Activated T-helper 1 cell treated with anti-CD3 and anti-CD28 coated beads, Interleukin-12 subunit alpha, Interleukin-12 subunit beta, Interleukin-2, Interleukin-4 antibody, amounts not matched to agents 30 ng/mL and 10 ng/mL and 1 ng/mL, durations not matched to agents 14 hours and 24 hours and 36 hours (primary cell): ENCODE measurements at places on chromosomes 1 and 21. TPM values are rescaled to one million over a fixed set of nuclear protein-coding genes. Genes with fewer than 3 reads are reported as not detected.

Gene PEAR1
- 0.36 and 0.51 TPM in 2 replicates for total RNA-seq

Gene S100A3
- total RNA-seq = not detected in 2 replicates

Gene FRRS1
- 0.07 and 0.62 TPM in 2 replicates for total RNA-seq

DNA sequence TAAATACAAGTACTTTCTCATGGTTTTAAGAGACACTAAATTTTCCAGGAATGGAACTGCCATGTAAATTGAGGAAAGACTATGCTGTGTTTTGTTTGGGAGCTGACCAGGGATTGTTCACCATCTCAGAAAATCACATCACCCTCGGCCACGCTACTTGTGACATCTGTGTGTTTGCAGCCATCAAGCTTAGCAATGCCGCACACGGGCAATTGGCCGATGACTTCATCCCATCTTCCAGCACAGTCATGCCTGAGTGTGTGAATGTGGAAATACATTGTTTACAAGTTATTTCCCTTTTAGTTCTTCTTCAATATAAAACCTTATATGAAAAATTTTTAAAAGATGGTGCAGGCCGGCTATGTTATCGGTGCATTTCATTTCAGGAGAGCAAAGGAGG lies 121.6 kb downstream of the GLIS1 start:
- H3K4me1 ChIP-seq = no peaks in the 10 kb centered on the region
- H3K27me3 ChIP-seq = peaks cover 4% of the 10 kb centered on the region
- no peak for DNase-seq
- no peaks in the 10 kb centered on the region for H3K36me3 ChIP-seq

DNA sequence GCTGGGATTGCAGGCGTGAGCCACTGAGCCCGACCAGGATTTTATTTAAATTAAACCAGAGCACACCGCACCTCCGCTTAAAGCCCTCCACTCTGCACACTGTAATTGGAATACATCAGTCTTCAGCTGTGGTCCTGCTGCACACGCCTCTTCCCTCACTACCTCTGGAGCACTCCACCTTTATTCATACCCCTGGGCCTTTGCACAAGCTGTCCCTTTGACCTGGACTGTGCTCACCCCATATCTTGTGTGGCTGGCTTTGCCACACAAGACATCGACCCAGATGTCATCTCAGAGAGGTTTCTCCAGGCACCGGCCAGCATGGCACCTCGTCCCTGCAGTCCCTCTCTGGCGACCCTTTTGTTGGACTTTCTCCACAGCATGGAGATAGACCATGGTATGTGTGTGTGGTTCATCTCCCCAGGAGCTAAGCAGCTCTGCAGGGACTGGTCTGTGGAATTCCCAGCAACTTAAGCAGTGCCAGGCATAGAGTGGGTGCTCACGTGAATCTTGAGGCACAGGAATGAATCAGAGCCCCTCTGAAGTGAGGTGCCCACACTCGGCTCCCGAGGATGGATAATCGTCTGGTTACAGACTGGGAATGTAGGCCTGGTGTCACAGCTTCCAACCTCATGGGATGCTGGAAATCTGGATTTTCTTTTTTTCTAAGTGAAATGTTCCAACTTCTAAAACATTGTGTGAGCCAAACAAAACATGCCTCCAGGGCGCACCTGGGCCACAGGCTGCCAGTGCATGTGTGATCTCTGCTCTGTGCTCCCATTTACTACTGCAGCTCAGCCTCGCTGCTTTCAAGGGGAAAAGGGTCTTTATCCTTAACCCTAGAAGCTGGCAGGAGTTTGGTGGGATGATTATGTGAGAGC lies 61.9 kb downstream of the EVA1C start:
- H3K36me3 ChIP-seq = no peaks in the 10 kb centered on the region
- no peak overlapping the region for H3K4me3 ChIP-seq
- no peaks in the 10 kb centered on the region for H3K27me3 ChIP-seq
- DNase-seq = no peak
- H3K27ac ChIP-seq = no peak overlapping the region

DNA sequence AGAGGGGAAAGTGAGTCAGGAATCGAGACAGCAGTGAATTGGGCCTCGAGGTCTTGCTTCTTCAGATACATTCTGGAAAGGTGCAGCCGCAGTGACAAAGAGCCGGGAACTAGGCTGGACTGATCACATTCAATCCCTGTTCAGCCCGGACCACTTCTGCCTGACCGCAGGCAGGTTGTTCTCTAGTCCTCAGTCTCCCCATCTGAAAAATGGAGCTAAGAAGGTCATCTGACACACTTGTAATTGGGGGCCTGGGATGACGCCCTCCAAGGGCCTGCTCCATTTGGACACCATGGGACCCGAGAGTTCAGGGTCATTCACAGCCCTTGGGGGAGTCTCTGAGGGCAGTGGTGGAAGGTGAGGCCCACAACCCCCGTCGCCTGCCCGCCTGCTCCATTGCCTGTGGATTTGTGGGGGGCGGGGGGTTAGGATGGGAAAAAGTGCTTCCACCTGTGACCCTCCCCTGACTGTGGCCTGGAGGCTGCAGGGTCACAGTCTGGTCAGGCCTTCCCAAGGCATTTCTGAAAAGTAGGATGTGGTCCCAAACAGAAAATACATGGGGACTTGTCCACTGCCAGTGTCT lies 87.9 kb upstream of the CSF3R start:
- no peak overlapping the region for H3K4me3 ChIP-seq
- H3K36me3 ChIP-seq = no peaks in the 10 kb centered on the region
- peaks cover 2% of the 10 kb centered on the region for H3K27me3 ChIP-seq
- no peaks in the 10 kb centered on the region for H3K4me1 ChIP-seq

DNA sequence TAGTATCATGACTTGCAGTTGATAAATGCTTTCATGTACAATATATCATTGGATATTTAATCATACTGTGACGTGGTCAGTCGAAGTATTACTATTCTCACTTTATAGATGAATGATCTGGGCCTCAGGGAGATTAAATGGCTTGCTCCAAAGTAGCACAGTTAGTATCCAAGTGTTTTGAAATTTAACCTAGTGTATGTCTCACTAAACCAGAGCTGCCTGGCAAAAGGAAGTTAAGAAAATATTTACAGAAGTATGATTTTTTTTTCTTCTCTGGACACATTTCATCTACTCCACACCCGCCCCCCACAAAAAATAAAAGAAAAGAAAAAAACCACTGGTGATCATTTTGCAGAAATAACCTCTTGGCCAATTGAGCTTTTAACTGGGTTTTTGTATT lies 71.9 kb upstream of the CXADR start:
- no peaks in the 10 kb centered on the region for H3K4me1 ChIP-seq
- H3K4me3 ChIP-seq = no peak overlapping the region
- H3K36me3 ChIP-seq = no peaks in the 10 kb centered on the region
- peaks cover 15% of the 10 kb centered on the region for H3K27me3 ChIP-seq

DNA sequence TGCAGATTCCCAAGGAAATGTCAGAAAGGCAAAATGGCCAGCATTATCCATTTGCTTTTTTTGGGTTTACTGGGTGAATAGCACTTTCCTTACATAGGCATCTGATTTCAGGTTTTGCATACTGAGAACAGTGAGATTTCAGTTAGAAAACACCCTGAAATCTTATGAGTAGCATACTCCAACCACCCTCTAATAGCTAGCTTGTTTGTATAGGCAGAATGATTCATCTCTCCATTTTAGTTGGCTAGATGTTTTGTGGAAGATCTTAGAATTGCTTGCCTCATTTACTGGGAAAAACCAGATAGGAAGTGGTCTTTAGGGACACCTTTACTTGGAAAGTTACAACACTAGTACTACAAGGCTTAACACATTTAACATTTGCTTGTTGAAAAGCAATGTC lies 10.4 kb downstream of the KYAT3 start:
- no peak for DNase-seq
- peak overlapping the region; percentile 74 for H3K27ac ChIP-seq
- H3K4me1 ChIP-seq = peaks cover 77% of the 10 kb centered on the region
